ENCODE measurements at places on chromosomes 16 and 17.

DNA sequence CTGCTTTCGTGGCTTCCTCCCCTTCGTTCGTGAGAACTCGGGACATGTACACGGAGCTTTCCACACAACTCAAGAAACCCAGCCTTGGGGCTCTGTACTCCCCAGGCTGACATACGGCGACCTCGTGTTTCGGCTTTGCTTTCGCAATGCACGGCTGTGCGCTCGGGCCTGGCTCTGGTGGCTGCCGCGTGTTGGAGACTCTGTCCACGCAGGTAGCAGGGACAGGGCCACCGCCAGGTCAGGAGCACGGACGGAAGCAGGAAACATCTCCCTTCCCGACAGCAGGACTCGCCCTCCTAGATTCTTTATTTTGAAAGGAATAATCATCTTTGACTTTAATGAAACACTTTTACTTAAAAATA, 17.3 kb downstream of the UTS2R start:
- DNase-seq, result no peak

DNA sequence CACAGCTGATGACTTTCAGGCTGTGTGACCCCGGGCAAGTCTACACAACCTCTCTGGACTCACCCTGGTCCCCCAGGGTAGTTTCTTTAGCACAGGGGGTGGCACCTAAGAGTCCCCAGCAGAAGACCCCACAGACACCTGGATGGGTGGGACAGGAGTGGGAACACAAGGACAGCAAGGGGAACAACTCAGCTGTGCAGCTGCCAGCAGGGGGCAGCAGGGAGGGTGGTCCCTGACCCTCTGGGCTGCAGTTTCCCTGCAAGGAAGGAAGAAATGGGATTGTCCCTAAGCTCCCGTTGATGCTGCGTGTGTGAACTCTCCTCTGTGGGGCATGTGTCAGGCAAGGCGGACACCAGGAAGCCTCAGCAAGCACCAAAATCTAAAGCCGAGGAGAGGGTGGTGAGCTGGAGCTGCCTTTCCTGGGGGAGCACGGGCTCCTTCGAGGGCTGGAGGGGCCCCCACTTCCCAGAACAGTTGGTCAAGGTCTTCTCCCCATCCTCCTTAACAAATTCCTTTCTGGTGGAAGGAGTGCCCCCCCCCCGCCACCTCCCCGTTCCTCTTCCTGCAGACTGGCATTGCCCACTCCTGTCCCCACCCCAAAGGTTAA, 24.1 kb upstream of the CDH5 start:
- DNase-seq, result no peak

DNA sequence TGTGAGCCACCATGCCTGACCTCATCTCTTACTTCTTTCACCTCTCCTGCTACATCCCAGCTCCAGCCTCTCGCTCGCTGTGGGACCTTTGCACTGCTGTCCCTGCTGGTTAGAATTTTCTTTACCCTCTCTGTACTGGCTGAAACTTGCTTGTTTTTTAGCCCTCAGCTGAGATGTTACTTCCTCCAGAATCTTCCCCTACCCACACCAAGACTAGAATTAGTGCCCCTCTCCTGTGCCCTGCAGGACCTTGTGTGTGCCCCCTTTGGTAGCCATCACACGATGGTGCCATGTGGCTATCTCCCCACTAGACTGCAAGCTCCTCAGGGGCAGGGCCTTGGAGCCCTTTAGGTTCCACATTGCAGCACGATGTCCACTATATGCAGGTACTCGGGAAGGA, 84.1 kb downstream of the AIPL1 start:
- no peak for DNase-seq

- no peak for DNase-seq
Observed at GRCh38 chr17:58096892-58097291, 13.7 kb downstream of the DYNLL2 start.

DNA sequence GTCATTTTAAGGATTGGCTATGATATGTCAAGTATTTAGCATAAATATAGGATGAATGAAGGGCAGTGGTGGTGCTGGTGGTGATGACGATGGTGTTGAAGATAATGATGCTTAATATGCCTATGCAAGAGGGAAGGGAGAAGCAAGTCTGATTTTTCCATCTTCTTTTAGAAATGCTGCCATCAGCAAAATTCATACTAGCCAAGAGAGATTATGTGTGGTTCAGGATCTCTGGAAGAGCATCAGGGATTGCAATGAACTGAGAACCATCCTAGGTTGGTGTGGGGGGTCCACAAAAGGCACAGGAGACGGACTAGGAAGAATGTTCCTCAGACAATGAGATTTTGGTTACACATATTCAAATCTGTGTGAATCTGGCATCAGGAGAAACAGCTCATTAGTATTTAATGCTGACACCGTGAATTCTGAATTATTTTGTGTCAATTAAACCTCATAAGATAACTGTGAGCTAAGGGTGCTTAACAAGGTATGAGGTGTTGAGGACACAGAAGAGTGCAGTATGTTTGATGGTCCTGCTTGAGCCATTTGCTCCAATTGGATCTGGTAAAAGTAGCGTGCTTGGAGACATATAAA, 1120.8 kb upstream of the GOT2 start:
- no peak for DNase-seq

GRCh38 chr17:16121915-16122314, 93.4 kb downstream of the NCOR1 start:
- no peak for DNase-seq

- no peak for DNase-seq
Observed at GRCh38 chr17:66379544-66379943, 77.1 kb downstream of the PRKCA start.

- DNase-seq, result no peak
Observed at GRCh38 chr16:2159175-2159838, 3.7 kb downstream of the TRAF7 start.

DNA sequence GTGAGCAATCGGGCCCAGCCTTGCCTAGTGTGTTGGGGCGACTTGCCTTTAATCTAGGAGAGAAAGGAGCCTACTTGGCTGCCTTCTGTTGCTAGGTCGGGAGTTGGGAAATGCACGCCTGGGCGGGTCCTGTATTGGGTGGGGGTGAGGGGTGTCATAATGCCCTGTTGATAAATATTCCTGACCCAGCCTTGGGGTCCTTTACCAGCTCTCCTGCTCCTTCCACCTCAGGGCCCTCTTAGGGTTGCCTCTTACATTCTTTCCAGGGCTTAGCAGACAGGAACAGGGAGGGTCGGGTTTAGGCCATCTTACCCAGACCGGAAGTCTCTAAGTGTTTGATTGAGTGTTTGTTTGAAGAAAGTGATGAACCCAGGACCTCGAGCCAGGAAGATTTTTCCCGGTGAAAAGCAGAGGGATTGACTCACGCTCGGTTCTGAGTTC, 112.9 kb downstream of the SEC14L1 start:
- no peak for DNase-seq

Measured in HFF-Myc (cell line).